ENCODE measurements at places on chromosomes 16 and 17. TPM values are rescaled to one million over a fixed set of nuclear protein-coding genes. Genes with fewer than 3 reads are reported as not detected.

DNA sequence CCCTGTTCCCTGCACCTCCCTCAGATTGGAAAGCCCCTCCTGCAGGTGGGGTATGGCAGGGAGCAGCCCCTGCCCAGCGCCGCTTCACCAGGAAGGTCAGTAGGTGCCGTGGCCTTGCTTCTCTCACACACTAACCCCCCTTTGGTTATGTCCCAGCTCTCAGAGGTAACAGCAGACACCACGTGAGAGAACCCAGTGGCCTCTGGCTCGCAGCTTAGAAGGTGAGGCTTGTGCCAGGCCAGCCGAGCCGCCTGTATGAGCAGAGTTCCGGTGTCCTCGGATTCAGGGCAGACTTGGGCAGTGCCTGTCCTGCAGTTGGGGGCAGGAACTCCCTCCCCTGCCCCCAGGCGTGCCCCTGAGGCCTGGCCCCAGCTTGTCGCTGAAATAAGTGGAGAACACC, 47.1 kb downstream of the PRMT7 start:
- DNase-seq: no peak

GRCh38 chr16:75423723-75424104, 9.6 kb downstream of the CFDP1 start:
- no peak for DNase-seq

DNA sequence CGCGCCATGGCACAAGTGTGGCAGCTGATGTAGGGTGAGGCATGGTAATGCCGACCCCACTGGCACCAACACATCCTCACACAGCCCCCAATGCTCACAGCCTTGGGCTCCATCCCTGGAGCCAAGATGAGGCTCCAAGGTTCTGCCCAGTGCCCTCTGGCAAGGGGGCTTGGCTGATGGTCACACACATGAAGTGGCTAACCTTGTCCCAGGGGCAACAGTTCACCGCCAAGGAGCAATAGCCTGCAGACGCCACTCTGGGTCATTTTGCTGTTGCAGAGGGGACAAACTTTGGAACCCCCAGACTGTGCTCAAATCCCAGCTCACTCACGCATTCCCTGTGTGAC, 26.8 kb downstream of the TNFRSF13B start:
- peak; percentile 49 for DNase-seq

- peak; percentile 33 for DNase-seq
These were observed 540 bp downstream of the MFSD11 start for GRCh38 chr17:76738468-76738850.

DNA sequence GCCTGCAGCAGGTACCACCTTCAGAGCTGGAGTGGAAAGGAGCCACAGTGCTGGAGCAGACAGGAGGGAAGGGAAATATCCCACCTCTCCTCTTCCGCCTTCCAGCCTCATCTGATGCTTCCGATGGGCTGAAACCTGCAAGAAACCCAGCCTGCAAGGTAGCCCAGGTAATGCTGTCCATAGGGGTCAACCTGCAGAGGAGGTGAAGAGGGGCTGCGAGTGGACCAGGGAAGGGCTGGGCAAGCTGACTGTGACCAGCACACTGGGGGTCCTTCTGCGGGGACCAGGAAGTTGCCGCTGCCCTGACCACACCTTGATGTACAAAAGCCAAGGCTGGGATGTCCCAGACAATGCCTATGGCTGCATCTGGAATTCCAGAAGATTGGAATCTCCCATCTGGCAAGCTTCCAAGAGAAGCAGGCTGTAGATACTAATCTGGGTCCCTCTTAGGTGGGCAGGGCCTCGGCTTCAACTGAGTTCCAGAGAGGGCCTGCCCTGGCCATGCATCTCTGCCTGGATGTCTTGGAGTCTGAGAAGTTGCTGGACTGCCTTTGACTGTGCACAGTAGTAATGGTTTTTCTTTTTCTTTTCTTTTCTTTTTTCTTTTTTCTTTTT, 5.8 kb downstream of the FOXL1 start:
- DNase-seq: no peak

GRCh38 chr17:7177954-7178477, 1.2 kb downstream of the ASGR1 start:
- peak; percentile 62 for DNase-seq

Gene STX1B
- 0.99 TPM for total RNA-seq

Gene CORO6
- total RNA-seq: 40.7 TPM

Data from sigmoid colon (tissue), 7 donors.